ENCODE measurements at places on chromosomes 6 and 20.

GRCh38 chr6:22673474-22673873, 104.1 kb downstream of the HDGFL1 start:
- H3K4me3 ChIP-seq, result no peak overlapping the region
- no peaks in the 10 kb centered on the region for H3K36me3 ChIP-seq
- H3K4me1 ChIP-seq, result no peaks in the 10 kb centered on the region
- no peak overlapping the region for H3K27ac ChIP-seq
- DNase-seq, result no peak

GRCh38 chr6:66096679-66097078, 389.7 kb upstream of the EYS start:
- H3K4me3 ChIP-seq, result no peak overlapping the region
- H3K27ac ChIP-seq, result no peak overlapping the region
- no peak for DNase-seq
- H3K4me1 ChIP-seq, result no peaks in the 10 kb centered on the region
- no peaks in the 10 kb centered on the region for H3K27me3 ChIP-seq
- H3K36me3 ChIP-seq, result no peaks in the 10 kb centered on the region

DNA sequence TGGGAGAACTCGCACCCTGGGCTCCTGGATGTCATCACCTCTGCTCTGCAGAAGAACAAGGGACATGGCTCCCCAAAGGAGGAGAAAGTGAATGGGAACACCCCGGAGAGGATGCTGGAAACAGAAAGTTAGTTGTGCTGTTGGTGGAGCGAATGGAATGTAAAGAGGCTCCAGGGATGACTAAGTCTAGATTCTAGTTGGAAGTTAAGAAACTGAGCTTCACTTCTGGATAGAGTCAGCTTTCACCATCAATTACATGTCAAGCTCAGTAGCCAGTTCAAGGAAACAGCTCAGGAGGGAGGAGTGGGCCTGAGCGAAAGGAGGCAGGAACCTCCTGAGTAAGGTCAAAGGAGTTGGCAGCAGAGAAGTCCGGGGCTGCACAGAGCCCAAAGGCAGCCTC, 132.1 kb upstream of the ARID1B start:
- no peak overlapping the region for H3K4me3 ChIP-seq
- no peaks in the 10 kb centered on the region for H3K27me3 ChIP-seq
- no peak overlapping the region for H3K27ac ChIP-seq
- no peak for DNase-seq
- H3K4me1 ChIP-seq, result no peaks in the 10 kb centered on the region

- H3K4me3 ChIP-seq, result no peak overlapping the region
- H3K27me3 ChIP-seq, result no peaks in the 10 kb centered on the region
- no peaks in the 10 kb centered on the region for H3K36me3 ChIP-seq
- H3K4me1 ChIP-seq, result no peaks in the 10 kb centered on the region
- DNase-seq, result no peak
Measured at GRCh38 chr6:164612751-164613150, 696.7 kb downstream of the C6orf118 start.

GRCh38 chr20:23403751-23404150, 17.5 kb downstream of the NAPB start:
- H3K4me1 ChIP-seq, result no peaks in the 10 kb centered on the region
- 0 out of 2 replicates have a peak, but pooled peaks cover 4% of the 10 kb centered on the region for H3K36me3 ChIP-seq
- H3K4me3 ChIP-seq, result no peak overlapping the region
- no peak for DNase-seq
- H3K27me3 ChIP-seq, result no peaks in the 10 kb centered on the region

- H3K27me3 ChIP-seq, result no peaks in the 10 kb centered on the region
- H3K27ac ChIP-seq, result no peak overlapping the region
- DNase-seq, result no peak
- no peak overlapping the region for H3K4me3 ChIP-seq
Measured at GRCh38 chr20:9281803-9282202, 212.9 kb downstream of the PLCB4 start.
